ENCODE measurements at places on chromosomes 2 and 18. TPM values are rescaled to one million over a fixed set of nuclear protein-coding genes. Genes with fewer than 3 reads are reported as not detected.

The FHL2 gene
- 23.0 TPM for total RNA-seq

The SCLY gene
- total RNA-seq: 7.7 TPM

DNA sequence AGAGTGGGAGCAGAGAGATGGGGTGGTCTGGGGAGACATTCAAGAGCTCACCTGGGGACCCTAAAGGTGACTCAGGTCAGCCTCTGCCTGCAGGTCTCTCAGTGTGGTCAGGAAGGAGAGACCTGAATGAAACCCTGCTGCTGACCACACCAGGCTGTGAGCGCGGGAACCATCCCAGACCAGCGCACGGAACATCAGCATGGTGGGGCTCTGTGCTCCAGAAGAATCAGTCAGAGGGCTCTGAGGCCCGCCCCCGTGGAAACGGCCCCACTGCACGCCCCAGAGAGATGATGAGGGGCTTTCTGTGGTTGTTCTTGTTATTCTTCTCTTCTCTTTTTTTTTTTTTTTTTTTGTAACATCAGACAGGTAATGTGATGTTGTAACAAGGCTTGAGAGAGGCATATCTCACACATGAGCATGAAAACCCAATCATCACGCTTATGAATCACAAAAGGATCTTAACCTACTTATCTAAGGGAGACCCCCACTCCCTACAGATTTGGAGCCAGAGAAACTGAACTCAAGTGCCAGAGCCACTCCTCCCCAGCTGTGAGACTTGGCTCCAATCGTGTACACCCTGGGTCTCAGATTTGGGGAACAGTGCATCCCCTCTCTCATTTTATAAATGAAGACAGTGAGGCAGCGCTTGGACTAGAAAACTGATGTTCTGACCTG, 302.2 kb downstream of the EIPR1 start:
- H3K4me1 ChIP-seq: no peaks in the 10 kb centered on the region
- H3K27me3 ChIP-seq: no peaks in the 10 kb centered on the region

The LIMS4 gene
- 0.32 TPM for total RNA-seq

- H3K4me3 ChIP-seq: no peak overlapping the region
- no peaks in the 10 kb centered on the region for H3K27me3 ChIP-seq
- peaks cover 5% of the 10 kb centered on the region for H3K4me1 ChIP-seq
- H3K36me3 ChIP-seq: no peaks in the 10 kb centered on the region
- no peak overlapping the region for H3K27ac ChIP-seq
Measured at GRCh38 chr18:35948080-35948479, 24.4 kb upstream of the RMP24 start.

The CCDC85A gene
- total RNA-seq: 8.2 TPM

- H3K27me3 ChIP-seq: no peaks in the 10 kb centered on the region
- DNase-seq: no peak
- H3K4me1 ChIP-seq: no peaks in the 10 kb centered on the region
- no peak overlapping the region for H3K27ac ChIP-seq
- no peak overlapping the region for H3K4me3 ChIP-seq
Measured at GRCh38 chr2:196160101-196160500, 11.3 kb downstream of the STK17B start.

GRCh38 chr2:10785260-10785659, 27.3 kb downstream of the PDIA6 start:
- no peaks in the 10 kb centered on the region for H3K27me3 ChIP-seq
- no peak overlapping the region for H3K27ac ChIP-seq
- DNase-seq: no peak
- H3K4me3 ChIP-seq: no peak overlapping the region
- no peaks in the 10 kb centered on the region for H3K4me1 ChIP-seq

The SNORC gene
- 0.12 TPM for total RNA-seq

The GAREM2 gene
- total RNA-seq: 1.0 TPM

DNA sequence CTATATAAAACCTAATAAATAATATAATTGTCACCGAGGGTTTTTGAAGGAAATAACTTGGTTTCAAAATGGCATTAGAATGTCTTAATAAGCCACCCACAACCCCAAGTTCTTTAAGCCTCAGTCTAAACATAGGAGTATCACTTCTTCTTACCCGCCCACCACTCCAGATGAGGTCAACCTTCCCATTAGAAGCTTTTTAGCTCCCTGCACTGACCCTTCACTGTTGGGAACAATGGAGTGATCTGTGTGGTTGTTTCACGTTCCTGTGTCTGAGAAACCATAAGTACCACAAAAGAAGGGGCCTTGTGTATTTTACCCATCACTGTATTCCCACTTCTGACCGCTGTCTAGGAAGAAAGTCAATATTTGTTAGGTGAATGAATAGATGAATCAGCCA, 326.3 kb upstream of the ZNF521 start:
- H3K36me3 ChIP-seq: no peaks in the 10 kb centered on the region
- no peaks in the 10 kb centered on the region for H3K27me3 ChIP-seq
- no peak for DNase-seq
- no peak overlapping the region for H3K27ac ChIP-seq
- H3K4me1 ChIP-seq: no peaks in the 10 kb centered on the region

DNA sequence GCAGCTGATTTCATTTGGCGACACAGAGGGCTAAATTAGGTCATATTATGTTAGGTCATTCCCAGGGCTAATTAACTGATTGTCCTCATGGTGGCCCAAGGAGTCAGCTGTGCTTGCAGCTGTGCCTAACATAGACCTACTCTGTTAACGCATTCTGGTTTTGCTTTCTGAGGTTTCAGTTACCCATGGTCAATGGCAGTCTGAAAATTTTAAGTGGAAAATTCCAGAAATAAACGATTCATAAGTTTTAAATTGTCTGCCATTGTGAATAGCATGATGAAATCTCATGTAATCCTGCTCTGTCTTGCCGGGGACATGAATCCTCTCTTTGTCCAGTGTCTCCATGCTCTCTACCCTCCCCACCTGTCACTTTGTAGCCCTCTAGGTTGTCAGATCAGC, 168.7 kb downstream of the KCNS3 start:
- H3K27ac ChIP-seq: peak overlapping the region; percentile 72
- H3K4me3 ChIP-seq: no peak overlapping the region
- DNase-seq: no peak
- peaks cover 18% of the 10 kb centered on the region for H3K4me1 ChIP-seq
- H3K36me3 ChIP-seq: no peaks in the 10 kb centered on the region
- H3K27me3 ChIP-seq: no peaks in the 10 kb centered on the region

The GYPC gene
- 70.8 TPM for total RNA-seq

- H3K27ac ChIP-seq: no peak overlapping the region
- H3K36me3 ChIP-seq: no peaks in the 10 kb centered on the region
- H3K4me1 ChIP-seq: no peaks in the 10 kb centered on the region
Measured at GRCh38 chr2:115652652-115653051, 1210.2 kb downstream of the DPP10 start.

- H3K27me3 ChIP-seq: peaks cover 6% of the 10 kb centered on the region
- H3K4me1 ChIP-seq: peaks cover 8% of the 10 kb centered on the region
Measured at GRCh38 chr2:222320436-222321395, 21.9 kb upstream of the PAX3 start.

The EVX2 gene
- total RNA-seq: not detected

DNA sequence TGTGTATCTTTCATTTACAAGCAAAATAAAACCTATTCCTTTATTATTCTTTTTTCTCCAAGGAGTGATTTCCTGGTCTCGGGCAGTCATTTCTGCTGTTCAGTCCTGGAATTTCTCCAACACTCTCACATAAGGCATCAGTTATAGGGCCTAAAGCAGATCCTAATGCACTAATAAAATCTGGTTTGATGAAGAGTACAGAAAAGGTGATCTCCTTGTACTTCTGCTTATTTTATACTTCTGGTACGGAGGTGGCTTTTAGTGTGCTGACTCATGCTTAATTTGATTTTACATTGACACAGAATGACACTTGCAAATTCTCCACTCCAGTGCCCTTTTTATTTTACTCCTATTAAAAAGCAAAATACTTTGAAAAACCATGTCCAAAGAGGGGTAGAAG, 157.4 kb downstream of the DOK6 start:
- no peaks in the 10 kb centered on the region for H3K36me3 ChIP-seq
- no peak overlapping the region for H3K27ac ChIP-seq
- no peak for DNase-seq
- no peaks in the 10 kb centered on the region for H3K4me1 ChIP-seq
- no peak overlapping the region for H3K4me3 ChIP-seq

GRCh38 chr2:160269365-160269764, 69.3 kb upstream of the ITGB6 start:
- DNase-seq: no peak
- H3K4me1 ChIP-seq: peaks cover 11% of the 10 kb centered on the region
- peak overlapping the region; percentile 93 for H3K27ac ChIP-seq
- H3K4me3 ChIP-seq: peak overlapping the region; percentile 62

- H3K4me3 ChIP-seq: no peak overlapping the region
- no peak for DNase-seq
- H3K4me1 ChIP-seq: no peaks in the 10 kb centered on the region
- H3K27ac ChIP-seq: no peak overlapping the region
- no peaks in the 10 kb centered on the region for H3K36me3 ChIP-seq
- H3K27me3 ChIP-seq: no peaks in the 10 kb centered on the region
Measured at GRCh38 chr2:96727431-96727830, 12.4 kb downstream of the LMAN2L start.

DNA sequence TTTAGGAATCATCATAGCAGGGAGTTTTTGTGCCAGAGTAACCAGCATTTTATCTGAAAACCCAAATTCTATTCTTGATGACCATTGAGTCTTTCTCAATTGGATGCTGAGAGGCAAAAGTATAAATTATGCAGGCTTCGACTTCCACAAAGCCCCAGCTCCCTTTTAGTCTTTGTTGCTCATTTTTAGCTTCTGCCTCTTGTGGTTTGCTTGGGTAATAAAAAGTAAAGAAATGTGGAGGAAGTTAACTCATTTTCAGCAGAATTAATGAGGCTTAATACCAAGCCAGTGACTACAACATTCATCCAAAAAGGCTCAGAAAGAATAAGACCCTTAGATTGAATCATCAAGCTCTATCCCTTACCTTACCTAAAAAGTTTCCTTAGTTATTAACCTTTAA, 18.6 kb downstream of the ERMN start:
- no peak overlapping the region for H3K27ac ChIP-seq
- no peaks in the 10 kb centered on the region for H3K36me3 ChIP-seq
- H3K27me3 ChIP-seq: no peaks in the 10 kb centered on the region
- H3K4me1 ChIP-seq: no peaks in the 10 kb centered on the region
- H3K4me3 ChIP-seq: no peak overlapping the region
- no peak for DNase-seq

The XDH gene
- total RNA-seq: 0.29 TPM

DNA sequence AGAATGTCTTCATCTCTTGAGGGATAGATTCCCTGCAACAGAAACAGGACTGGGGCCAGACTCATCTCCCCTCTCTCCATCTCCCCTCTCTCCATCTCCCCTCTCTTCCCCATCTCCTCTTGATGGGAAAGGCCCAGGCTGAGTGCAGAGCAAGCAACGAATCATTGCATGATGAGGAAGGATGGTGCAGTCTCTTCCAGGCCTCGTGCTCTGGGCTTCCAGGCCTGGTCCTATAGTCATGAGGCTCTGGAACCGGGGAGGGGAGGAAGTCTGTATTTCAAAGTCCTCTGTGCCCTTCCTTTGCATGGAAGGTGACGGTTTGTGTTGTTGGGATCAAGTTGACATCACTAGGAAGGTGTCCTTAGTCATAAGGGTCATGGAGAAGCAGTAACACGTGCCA, 115.6 kb upstream of the NEDD4L start:
- H3K27me3 ChIP-seq: no peaks in the 10 kb centered on the region
- no peak overlapping the region for H3K27ac ChIP-seq
- no peak overlapping the region for H3K4me3 ChIP-seq
- H3K4me1 ChIP-seq: peaks cover 4% of the 10 kb centered on the region
- DNase-seq: no peak

The SH3RF3 gene
- 5.7 TPM for total RNA-seq

DNA sequence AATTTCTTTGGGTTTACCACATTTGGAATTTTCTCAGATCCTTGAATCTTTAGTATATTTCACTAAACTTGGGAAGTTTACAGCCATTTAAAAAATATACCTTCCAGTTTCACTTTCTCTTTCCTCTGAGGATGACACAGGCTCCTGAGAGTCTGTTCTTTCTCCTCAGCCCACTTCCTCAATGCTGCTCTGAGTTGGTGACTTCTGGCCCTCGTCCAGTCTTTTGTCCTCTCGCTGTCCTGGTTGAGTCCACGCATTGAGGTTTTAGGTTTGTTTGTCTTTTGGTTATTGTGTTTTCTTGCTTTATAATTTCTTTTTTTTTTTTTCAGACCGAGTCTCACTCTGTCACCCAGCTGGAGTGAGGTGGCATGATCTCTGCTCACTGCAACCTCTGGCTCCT, 40.7 kb upstream of the GALR1 start:
- peak overlapping the region; percentile 29 for H3K4me3 ChIP-seq
- peak overlapping the region; percentile 2 for H3K27ac ChIP-seq
- no peaks in the 10 kb centered on the region for H3K27me3 ChIP-seq
- H3K36me3 ChIP-seq: no peaks in the 10 kb centered on the region
- DNase-seq: no peak

- H3K36me3 ChIP-seq: no peaks in the 10 kb centered on the region
- peak overlapping the region; percentile 66 for H3K27ac ChIP-seq
- H3K4me1 ChIP-seq: peaks cover 9% of the 10 kb centered on the region
- DNase-seq: no peak
- no peaks in the 10 kb centered on the region for H3K27me3 ChIP-seq
Measured at GRCh38 chr18:23238651-23239349, 103.5 kb downstream of the CABLES1 start.

GRCh38 chr18:45519411-45520280, 95.6 kb upstream of the SLC14A2 start:
- no peak overlapping the region for H3K4me3 ChIP-seq
- H3K27me3 ChIP-seq: no peaks in the 10 kb centered on the region
- H3K36me3 ChIP-seq: no peaks in the 10 kb centered on the region
- no peaks in the 10 kb centered on the region for H3K4me1 ChIP-seq
- H3K27ac ChIP-seq: no peak overlapping the region

- H3K4me1 ChIP-seq: no peaks in the 10 kb centered on the region
- no peak overlapping the region for H3K4me3 ChIP-seq
- DNase-seq: no peak
- no peak overlapping the region for H3K27ac ChIP-seq
- no peaks in the 10 kb centered on the region for H3K36me3 ChIP-seq
Measured at GRCh38 chr18:29307982-29308381, 1131.1 kb upstream of the CDH2 start.

- no peak overlapping the region for H3K4me3 ChIP-seq
- H3K4me1 ChIP-seq: no peaks in the 10 kb centered on the region
- DNase-seq: no peak
- H3K27me3 ChIP-seq: no peaks in the 10 kb centered on the region
- H3K27ac ChIP-seq: no peak overlapping the region
Measured at GRCh38 chr2:109006971-109007370, 18.0 kb upstream of the EDAR start.

GRCh38 chr2:50746526-50746925, 285.4 kb downstream of the NRXN1 start:
- no peaks in the 10 kb centered on the region for H3K36me3 ChIP-seq
- H3K27me3 ChIP-seq: no peaks in the 10 kb centered on the region
- no peak for DNase-seq

DNA sequence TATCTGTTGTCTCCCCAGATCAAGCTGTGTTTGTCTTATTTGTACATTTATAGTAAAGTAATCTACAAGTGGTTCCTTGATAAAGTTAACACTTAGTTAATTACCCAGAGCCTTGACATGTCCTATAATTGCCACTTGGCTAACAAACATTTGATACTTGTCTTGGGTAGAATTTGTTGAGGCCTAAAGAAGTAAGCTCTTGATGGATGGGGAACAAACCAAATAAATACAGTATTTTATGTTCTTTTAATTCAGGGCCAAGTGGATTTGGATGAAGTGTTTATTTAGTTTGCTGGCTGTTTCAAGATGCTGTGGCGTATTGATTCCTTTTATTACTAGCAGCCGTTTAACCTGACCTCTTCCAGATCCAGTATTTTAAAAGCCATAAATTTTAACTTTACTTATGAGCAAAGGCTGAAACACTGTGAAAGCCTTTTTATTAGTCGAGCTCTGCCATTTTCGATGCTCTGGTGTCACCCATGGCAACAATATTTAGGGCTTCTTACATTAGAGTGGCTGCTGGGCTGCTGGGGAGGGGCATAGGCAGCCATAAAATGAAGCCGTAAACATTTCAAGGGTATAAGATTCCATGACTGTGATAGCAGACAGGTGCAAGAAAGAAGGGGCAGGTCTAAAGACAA, 401.6 kb upstream of the NRP2 start:
- no peaks in the 10 kb centered on the region for H3K27me3 ChIP-seq
- no peaks in the 10 kb centered on the region for H3K36me3 ChIP-seq
- H3K4me1 ChIP-seq: no peaks in the 10 kb centered on the region

The KLHL30 gene
- total RNA-seq: 37.9 TPM

Data from gastrocnemius medialis (tissue), 4 donors.